ENCODE measurements at places on chromosomes 6 and 20.

DNA sequence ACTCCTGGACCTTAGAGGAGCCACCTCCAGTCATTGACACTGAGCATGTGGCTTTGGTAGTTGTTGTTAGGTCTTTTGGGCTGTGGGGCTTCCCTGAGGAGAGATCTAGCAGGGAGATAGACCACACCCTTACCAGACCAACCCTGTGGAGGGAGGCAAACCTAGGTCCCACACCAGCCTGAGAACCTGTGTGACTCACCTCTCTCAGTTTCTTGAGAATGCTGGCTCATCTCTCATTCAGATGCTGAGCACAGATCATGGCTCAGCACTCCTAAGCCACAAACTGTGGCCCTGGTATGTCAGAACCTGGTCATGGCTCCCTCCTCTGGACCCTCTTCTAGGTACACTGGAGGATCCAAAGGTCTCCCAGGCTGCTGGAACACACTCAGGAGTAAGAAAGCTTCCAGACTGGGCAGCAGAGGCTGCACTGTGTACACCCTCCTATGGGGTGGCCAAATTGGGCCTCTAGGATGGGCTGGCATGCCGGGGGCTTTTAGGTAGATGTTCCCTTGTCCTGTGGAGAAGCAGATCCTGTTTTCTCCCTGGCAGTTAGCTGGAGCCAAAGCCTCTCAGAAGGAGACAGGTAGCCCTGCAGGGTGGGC lies 1294.5 kb downstream of the KHDRBS2 start:
- no peak for DNase-seq

DNA sequence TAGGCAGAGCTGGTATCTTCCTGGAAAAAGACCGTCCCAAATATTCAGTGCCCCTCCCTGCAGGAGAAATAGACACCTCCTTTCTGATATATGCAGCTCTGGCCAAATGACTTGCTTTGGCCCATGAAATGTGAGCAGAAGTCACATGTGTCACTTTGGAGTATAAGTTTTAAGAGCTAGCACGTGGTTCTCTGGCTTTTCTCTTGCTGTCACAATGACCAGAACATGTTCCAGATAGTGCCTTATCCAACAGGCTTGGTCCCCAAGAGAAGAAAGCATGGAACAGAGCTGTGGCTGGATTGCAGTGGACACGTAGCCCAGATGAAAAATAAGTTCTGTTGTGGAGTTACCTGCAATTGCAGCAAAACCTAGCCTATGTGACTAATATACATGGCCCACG lies 40.4 kb downstream of the UNC5CL start:
- DNase-seq: no peak

DNA sequence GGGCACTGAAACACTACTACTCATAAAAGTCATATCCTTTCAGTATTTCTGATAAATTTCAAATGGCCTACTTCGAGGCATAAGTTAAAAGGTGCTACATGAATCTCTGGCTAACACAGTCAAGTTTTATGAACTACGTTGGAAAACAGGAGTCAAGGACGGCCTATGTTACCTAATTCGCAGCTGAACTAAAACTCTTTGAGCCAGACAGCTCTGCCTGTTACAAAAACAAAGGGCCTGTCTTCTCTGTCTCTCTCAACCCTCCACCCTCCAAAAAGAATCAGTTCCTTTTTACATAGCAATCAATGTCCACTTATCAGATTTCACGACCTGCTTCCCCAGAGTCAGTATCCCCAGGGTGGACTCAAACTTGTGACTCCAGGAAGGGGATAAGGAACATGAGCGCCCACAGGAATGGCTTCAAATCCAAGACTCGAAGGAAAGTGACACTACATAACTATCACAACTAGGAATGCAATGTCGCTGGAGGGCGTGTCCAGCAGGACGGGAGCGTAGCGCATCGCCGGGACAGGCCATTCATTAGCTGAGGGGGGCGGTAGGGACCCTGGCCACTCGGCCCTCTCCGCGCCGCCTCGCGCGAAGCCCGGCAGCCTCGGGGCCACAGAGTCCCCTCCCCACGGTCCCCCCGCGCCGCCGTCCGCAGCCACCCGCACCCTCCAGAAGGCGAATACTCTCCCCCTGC lies 591 bp downstream of the IBTK start:
- DNase-seq: peak; percentile 70

- no peak for DNase-seq
Observed at GRCh38 chr6:108361312-108361932, 66.6 kb downstream of the AFG1L start.

- DNase-seq: peak; percentile 7
Observed at GRCh38 chr6:95364016-95364604, 213.2 kb upstream of the MANEA start.

- peak; percentile 89 for DNase-seq
Observed at GRCh38 chr6:3748208-3749066, 3.1 kb downstream of the PXDC1 start.

DNA sequence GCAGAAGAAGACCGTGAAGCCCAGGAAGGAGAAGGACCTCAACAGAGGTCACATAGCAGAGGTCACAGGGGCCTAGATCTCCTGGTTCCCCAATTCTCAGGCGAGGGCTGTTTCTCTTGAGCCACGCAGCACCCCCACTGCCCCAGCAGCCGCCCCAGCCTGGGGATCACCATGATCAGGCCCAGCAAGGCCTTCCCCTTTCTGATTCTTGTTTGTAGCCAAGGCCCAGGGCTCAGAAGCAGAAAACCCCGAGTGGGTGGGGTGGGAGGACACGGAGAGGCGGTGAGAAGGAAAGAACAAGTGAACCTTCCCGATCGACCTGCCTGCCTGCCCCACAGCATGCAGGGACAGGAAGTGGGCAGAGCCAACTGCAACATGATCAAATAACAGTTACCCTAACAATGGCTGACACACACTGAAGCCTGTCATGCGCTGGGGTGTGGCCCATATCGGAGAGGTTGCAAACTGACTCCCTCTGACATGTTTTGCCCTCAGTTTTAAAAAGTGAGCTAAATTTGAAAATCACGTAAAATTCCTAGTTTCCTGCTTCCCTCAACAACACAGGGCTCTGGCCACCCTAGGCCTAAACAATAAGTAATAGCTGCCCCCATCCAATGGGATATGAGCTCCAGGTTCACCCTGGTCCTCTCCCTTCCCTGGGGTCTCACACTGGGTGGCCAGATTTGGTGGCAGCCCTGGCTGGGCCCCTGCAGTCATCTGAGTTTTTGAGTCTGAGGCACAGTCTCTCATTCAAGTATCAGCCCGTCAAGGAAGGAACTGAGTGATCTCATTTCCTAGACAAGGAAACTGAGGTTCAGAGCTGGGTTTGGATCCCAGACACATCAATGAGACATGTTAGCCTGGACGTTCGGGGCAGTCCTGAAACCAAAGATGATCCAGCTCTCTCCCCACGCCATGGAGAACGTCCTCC lies 6.5 kb downstream of the PEDS1 start:
- DNase-seq: peak; percentile 31

GRCh38 chr6:17280138-17280537 lies 1.0 kb upstream of the RBM24 start:
- no peak for DNase-seq
